ENCODE measurements at places on chromosomes 6 and 20.
A peak's percentile ranks its signal among the peaks of the same experiment; 100 is the strongest.

DNA sequence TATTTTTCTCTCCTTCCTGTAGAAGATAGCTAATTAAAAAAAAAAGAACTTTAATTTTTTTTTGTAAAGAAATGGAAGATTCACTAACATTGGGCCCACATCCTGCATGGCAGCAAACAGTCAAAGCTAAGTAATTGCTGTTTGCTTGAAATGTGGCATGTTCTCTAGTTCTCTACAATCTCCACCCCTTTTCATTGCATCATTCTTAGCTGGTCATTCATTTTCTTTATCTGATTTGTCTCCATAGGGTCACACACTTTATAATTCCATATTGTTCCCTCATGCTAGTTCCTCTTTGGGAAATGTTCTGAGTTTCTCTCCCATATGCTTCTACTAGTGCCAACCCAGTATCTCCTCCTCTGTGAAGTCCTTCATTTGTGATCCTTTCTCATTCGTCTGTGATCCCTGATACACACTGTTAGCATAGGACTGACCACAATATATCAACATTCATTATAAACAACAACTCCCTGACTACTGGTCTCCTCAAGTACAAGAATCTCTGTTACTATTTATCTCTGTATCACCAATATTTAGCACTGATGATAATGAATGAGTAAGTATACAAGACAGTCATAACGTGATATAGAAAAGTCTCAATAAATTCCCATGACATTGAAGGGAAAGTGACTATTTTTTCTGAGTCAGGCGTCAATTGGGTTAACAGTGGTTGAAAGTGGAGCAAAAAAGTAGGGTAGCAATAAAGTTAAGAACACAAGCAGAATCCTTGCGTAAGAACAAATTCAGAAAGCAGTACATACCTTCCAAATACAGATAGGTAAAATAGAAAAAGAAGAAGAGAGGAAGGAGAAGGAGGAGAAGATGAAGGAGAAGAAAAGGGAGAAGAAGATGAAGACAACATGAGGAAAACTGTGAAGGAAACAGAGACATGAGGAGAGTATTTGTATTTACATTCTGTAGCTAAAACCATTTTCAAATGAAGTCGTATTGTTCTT lies 33.2 kb upstream of the MYB start:
- DNase-seq: no peak

DNA sequence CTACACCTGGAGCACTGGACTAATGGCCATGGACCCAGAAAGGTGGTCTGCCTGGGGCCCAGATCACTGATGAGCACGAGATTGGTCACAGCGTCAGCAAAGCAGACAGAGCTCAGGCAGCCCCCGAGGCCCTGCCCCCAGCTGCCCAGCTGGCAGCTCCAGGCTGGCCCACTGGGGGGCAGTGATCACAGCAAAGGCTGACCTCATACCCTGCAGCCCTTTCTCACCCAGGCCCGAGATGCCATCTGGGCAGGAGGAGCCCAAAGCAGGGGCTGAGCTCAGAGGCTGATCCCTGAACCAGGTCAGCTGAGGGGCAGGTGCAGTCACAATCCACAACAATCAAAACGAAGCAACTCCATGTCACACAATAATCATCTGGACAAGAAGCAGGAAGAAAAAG lies 4.1 kb downstream of the MAP1LC3A start:
- no peak for DNase-seq

GRCh38 chr6:219019-219570 lies 73.2 kb upstream of the DUSP22 start:
- DNase-seq: no peak

GRCh38 chr6:113560908-113561307 lies 296.2 kb upstream of the MARCKS start:
- DNase-seq: peak; percentile 40

- no peak for DNase-seq
Observed at GRCh38 chr6:7159790-7160525, 52.2 kb downstream of the RREB1 start.

DNA sequence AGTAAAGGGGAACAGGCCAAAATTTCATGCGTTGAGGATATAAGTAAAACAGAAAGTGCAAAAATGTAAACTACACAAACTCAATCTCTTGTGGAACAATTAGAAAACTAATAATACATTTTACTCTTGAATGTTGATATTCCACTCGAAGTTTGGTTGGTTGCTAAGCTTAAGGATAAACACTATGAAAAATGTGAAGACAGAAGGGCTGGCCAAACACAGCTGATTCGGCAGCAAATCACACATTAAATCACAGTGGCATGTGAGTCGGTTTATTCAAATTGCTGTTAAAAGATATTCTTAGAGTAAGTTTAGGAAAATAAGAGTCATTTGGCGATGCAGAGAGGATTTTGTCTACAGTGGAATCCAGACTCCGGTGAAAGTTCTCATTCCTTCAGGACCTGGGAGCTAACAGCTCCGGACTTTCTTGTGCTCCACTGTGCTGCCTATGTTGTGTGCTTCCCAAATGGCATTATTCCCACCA lies 1.4 kb upstream of the EPM2A start:
- no peak for DNase-seq

GRCh38 chr20:25178563-25179438 lies 16.7 kb upstream of the ENTPD6 start:
- peak; percentile 92 for DNase-seq
